SIG-M5 (cell line): ENCODE measurements at places on chromosomes 13 and 19.

DNA sequence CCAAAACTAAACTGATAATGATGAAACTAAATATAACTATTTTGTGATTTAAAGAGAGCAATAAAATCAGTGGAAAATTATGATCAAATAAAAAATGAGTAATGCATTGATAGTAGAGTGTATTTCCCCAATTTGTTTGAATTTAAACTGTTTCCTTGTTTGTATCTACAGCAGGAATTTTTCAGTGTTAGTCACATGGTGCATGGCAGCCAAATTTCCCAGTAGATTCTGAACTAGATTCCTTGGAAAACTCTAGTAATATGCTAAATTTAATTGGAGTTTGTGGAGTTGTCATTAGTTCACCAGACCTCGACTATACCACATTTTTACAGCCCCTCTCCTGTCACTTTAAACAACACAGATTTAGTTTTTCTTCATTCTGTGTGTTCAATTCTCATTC lies 156.2 kb downstream of the PCCA start:
- DNase-seq: no peak

DNA sequence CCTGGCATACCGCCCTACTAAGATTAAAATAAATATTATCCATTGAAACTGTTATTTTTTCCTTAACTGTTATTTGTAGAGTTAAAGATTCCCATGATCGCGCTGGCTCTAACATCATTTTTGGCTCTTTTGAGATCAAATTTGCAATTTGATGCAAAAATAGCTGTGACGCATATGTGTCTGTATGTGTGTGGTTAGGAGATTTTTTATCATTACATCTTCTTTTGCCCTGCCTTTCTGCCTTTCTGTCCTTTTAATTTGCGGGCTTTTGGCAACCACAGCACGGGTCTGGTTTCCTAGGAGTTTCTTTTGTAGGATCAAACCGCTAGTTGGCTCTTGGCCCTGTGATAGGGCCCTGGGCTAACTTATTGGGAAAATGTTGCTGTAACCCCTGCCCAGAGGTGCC lies 37.3 kb upstream of the ALOX5AP start:
- no peak for DNase-seq

- DNase-seq: no peak
Measured at GRCh38 chr13:43095771-43096719, 72.7 kb downstream of the DNAJC15 start.

DNA sequence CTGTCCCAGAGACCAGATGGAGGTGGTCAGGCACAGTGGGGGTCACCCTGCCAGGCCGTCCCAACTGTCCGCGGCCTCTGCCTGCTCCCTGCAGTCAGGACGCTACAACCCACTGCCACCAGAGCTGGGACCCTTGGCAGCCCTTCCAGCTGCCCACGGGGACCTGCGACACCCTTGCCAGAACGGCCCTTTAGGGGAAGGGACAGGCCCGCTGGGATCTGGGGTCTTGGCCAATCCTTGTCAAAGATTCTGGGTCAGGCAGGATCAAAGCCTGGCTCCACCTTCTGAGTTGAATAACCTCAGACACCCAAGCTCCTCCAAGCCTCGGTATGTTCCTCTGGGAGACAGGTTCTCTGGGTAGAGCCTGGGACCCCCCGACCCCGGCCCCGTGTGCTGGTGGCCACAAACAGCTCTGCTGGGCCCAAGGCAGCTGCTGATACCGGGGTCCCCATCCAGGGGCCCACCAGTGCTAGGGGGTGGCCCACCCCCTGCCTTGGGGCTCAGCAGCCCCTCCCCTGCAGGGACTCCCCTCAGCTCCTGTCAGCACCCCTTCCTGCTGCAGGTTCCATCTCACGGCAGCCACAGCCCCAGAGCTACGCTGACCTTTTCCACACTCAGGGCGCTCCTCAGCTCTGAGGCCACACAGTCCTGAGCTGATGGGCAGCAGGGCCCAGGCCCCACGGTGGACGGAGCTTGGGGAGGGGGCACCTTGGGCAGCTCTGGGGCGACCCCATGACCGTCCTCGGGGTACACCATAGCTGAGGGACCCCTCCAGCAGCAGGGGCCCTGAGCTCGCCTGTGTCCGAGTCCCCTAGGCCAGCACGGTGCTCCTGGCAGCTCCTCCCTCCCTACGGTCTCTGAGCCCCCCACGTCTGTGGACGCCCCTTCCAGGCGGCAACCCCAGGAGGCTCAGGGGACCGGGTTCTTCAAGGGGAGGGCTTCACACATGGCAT lies 18.4 kb downstream of the SBNO2 start:
- DNase-seq: no peak

DNA sequence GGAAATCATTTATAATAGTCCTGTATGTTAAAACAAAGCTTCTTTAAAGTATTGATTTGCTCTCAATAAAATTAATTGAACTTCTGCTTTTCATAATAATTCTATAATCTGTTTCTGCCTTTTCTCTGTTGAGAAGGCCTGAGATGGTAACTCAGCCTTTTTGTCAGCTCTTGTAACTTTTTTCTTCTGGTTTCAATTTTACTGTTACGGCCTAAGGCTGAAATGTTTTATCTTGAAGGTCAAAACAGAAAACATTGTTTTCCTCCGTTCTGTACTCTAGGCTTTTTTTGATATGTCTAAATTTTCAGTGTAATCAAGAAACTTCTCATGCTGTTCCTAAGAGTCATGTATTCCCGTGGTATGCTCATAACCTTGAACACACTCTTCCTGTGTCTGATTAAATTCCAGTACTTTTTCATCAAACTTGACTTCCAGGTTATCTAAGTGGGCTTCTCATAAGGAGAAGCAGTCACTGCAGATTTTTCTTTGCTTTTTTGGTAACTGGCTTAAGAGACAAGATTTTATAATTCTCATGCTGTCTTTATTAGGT lies 7.6 kb upstream of the NAXD start:
- no peak for DNase-seq

- no peak for DNase-seq
Measured at GRCh38 chr13:76886005-76886291, 257 bp downstream of the KCTD12 start.

DNA sequence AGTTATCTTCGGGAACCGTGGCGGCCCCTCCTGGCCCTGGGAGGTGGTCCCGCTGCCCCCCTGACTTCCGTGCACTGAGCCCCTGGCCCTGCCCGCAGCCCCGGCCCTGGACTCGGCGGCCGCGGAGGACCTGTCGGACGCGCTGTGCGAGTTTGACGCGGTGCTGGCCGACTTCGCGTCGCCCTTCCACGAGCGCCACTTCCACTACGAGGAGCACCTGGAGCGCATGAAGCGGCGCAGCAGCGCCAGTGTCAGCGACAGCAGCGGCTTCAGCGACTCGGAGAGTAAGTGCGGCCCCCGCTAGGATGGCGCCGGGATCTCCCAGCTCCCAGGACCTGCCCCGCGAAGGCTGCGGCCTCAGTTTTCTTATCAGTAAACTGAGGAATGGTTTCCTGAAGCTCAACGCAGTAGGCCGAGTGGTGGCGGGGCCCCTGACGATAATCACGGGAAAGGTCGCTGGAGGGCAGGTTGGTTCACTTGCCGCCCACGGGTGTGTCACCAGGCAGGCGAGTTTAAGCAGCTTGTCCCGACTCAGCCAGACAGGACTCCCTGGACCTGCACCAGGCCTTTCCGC lies 924 bp downstream of the RGCC start:
- no peak for DNase-seq

DNA sequence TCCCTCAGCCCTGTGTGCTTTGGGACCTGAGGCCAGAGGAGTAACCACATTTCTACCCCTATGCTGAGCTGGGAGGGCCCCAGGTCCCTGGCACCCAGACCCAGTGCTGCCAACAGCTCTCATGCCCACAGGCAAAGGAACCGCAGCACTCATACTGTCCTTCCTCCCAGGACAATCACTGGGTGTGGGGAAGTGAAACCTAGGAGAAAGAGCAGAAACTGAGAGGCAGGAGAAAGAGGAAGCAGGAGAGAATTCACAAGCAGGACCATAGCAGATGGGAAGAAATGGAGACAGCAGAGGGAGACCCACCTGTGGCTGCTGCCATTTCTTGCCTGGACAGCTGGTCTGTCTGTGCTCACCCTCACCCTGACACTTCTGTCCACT lies 18.9 kb downstream of the CCDC97 start:
- DNase-seq: no peak
